ENCODE measurements at places on chromosomes 5 and 9. TPM values are rescaled to one million over a fixed set of nuclear protein-coding genes. Genes with fewer than 3 reads are reported as not detected.

- peak; percentile 21 for DNase-seq
Measured at GRCh38 chr9:135906291-135907005, 898 bp downstream of the CAMSAP1 start.

DNA sequence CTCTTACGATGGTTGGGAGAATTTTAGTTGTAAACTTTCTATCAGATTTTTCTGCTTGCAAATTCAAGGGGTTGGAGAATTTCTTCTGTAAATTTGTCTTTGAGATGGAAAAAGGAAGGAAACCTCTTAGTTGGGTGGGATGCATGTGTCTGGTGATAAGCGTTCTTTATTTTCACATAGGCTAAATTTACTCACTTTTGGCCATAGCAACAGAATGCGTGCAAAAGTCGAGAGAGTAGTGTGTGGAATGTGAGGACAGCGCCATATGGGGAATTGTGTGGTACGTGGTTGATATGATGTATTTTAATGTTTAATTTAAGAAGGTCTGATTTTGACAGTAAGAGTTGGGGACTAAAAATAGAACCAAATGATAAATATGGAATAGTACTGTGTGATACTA is 282.2 kb downstream of the TAF11L14 start:
- DNase-seq, result no peak

- DNase-seq, result no peak
Measured at GRCh38 chr9:126347911-126348760, 21.5 kb downstream of the MVB12B start.

GRCh38 chr9:38316166-38316780 is 76.2 kb upstream of the ALDH1B1 start:
- no peak for DNase-seq

Gene PDCD1LG2
- 10.7 TPM for total RNA-seq

Gene OTP
- under 0.01 TPM for total RNA-seq

Gene HMCN2
- under 0.01 TPM for total RNA-seq

Gene RECK
- total RNA-seq, result 12.4 TPM
